Caudate nucleus (tissue), 63 donors: ENCODE measurements at places on chromosomes 5 and 9.

DNA sequence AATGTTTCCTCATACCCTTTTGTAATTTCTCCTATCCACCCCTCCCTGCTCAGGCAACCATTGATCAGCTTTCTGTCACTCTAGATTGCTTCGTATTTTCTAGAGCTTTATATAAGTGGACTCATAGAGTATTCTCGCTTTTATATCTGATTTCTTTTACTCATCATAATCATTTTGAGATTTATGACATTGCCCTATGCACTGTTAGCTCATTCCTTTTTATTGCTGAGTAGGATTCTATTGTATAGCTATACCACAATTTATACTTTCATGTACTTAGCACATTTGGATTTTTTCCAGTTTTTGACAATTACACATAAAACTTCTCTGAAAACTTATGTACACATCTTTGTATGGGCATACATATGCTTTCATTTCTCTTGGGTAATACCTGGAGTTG, 68.9 kb downstream of the MEGF10 start:
- DNase-seq = no peak

DNA sequence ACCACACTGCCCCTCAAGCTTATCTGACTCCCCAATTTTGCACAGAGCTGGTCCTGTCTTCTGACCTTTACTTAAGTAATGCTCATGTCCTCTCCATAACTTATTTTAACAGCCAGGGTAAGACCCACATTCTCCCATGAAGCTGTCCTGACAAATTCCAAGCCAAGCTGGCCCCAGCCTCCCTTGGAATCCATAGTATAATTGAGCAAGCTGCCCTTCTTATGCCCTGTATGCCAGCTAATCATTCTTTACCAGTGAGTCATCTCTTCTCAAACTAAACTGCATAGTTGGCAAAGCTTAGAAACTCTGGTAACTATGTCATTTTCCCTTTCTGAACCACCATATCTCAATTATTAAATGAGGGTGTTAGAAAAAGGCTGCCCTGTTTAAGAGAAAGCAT, 92.4 kb downstream of the NFIB start:
- DNase-seq = no peak

- no peak for DNase-seq
These were observed 18.1 kb downstream of the TNC start for GRCh38 chr9:115099901-115100300.

GRCh38 chr9:7671847-7672246, 127.7 kb downstream of the DMAC1 start:
- DNase-seq = no peak

DNA sequence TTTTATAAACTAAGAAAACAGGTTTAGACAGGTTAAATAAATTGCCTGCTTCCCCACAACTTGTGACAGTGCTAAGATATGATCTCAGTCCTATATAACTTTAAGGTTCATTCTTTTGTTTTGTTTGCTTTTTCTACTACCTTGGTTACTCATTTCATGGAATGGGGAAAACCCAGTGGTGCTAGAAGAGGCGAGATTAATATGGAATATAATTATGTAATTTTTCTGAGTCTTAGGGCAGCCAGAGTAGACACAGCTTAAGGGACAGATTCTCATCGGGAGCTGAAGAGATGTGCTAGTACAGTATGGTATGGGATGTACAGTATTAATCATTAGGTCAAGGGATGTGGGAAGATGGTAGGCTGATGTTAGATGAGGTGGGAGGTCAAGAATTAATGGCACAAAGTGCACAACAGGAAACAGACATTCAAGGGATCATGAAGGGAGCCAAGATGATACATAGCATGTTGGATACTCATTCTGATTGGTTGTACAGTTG, 6.2 kb downstream of the TRIM32 start:
- DNase-seq = no peak

DNA sequence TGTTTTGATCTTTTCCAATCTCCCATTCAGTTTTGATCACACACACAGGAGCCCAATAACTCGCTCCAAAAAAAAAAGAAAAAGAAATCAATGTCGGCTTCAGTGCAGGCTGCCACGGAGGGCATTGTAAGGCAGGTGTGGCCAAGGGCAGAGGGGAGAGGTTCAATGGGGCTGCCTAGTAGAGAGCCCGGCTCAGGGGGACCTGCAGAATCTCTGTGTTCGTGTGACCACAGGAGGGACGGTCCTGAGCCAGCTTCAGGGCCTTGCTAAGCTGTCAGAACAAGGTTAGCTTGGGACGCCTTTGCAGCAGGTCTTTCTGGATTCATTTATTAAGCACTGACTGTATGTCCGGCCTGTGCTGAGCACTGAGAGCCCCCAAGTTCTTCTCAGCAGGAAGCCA, 22.2 kb downstream of the OLFM1 start:
- no peak for DNase-seq

DNA sequence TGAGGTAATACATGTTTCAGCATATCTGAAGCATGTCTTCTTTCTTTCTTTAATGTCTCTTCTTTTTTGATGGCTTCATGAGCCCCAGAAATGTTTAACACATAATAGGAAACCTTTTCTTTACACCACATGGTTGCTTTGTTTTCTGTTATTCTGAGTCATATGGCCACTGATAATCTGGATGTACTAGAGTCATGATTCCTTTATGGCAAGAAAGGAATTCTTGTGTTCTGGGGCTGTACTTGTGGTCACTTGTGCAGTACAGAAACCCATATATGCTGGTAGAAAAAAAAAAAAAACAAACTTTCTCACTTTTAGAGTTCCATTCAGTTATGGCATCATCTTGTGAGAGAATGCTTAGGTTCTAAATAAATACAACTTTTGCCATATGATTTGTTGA, 1669.3 kb upstream of the CDH9 start:
- DNase-seq = no peak
